ENCODE measurements at places on chromosomes 3 and 15.

DNA sequence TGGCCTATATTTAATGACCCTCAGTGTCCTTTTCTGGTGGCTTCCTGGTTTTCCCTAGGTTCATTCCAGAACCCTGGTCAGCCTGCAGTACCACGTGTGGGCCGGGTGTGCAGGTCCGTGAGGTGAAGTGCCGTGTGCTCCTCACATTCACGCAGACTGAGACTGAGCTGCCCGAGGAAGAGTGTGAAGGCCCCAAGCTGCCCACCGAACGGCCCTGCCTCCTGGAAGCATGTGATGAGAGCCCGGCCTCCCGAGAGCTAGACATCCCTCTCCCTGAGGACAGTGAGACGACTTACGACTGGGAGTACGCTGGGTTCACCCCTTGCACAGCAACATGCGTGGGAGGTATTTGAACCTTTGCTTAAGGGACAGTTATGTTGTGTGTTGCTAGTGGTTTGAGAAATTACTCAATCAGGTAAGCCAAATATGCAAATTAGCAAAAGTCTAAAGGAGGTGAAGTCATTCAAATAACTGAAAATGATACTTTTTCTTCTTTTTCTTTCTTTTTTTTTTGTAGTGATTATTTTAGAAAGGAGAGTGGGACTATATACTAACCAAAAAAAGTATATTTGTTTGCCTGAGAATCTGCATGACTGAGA is 259.2 kb downstream of the ADAMTSL3 start:
- DNase-seq: no peak

GRCh38 chr3:190716211-190716610 is 146.3 kb downstream of the GMNC start:
- DNase-seq: no peak

- DNase-seq: no peak
These were observed 186.3 kb downstream of the SATB1 start for GRCh38 chr3:18238746-18239331.

- no peak for DNase-seq
These were observed 86.3 kb downstream of the TMEM108 start for GRCh38 chr3:133124511-133124910.

GRCh38 chr15:84715441-84716035 is 401 bp downstream of the SEC11A start:
- no peak for DNase-seq

DNA sequence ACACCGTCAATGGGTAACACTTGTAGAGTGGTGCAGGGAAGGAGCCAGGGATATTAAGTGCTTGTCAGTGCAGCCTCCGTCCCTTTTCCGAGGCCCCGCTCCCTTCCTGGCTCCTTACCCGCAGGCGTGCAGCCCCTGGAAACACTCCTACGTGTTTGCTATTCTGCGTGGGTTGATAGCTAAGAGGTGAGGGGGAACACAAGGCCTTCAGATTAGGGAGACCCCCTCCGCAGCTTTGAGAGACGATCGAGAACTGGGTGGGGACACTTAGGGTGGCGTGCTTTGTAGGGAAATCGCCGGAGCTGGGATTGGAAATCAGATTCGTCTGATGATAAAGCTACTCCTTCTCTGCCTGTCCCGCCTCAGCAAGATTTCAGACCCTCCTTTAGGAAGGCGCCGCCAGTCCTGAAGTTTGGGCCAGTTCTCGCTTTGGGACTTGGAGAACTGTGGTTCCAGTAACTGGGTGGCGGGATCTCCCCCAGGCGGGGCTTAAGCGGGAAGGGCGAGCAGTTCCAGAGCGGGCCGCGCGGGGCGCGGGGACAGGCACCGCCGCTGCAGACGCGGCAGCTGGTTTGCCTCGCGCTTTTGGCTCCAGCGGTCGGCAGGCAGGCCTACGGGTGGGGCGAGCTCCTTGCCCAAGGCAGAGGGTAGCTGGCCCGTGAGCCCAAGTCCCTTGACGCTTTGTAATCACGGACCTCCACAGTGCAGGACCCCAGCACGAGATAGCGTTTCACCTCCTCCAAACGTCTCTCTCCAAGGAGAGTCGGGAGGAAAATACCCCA is 8.0 kb upstream of the FAM107A start:
- no peak for DNase-seq

GRCh38 chr3:99505646-99506269 is 132.6 kb upstream of the COL8A1 start:
- DNase-seq: no peak

GRCh38 chr3:16614033-16615031 is 9.1 kb upstream of the DAZL start:
- no peak for DNase-seq

- DNase-seq: no peak
These were observed 56.1 kb downstream of the TAFA4 start for GRCh38 chr3:68876112-68876713.

DNA sequence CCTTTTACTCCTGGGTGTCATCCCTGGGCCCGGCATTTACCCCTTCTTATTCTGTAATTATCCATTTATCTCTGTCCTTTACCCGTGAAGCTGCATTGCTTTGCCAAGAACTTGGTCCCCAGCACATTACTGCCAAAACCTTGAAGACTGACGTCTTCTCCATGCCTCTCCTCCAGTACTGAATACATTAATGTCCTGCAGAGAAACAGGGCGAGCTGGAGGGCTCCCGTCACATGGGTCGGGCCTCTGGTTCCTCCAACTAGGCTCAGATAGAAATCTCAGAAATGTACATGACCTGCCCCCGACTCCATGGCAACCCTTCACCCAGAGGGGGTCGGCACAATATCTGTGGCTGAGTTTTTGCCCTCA is 445 bp downstream of the EFCAB12 start:
- no peak for DNase-seq

GRCh38 chr3:9064850-9065249 is 101.6 kb upstream of the RAD18 start:
- DNase-seq: no peak

- DNase-seq: no peak
These were observed 36.7 kb downstream of the SLC27A2 start for GRCh38 chr15:50218691-50219090.

DNA sequence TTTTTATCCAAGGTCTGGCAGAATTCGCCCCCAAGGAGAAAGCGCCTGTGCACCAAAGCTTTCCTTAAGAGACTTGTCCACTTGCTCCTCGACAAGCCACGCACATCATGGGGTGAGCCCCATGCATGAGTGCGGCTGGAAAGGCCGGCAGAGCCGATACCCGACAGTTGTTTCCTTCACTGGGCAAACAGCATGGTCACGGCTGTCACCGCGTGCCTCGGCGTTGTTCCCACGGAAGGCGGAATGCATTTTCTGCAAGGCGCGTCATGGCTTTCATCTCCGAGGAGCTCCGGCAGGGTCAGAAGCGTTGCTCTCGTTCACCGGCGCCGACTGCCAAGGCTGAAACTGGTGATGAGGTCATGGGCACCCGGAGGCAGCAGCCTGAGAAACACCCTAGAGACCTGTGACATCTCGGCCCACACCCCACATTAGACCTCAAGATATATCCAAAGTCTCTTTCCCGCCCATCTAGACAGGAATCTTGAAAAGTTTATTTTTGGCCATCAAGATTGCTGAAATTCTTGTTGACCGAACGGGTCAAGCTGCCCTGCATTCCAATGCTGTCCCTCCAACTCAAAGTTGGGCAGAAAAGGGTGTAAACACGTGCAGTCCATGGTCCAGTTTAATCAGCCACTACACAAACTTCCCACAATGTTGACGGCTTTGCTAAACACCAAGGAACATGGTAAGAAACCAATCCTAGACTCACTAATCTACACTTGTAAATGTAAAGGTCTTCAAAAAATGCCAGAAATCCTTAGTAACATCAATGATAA is 604 bp upstream of the TJP1 start:
- DNase-seq: no peak

DNA sequence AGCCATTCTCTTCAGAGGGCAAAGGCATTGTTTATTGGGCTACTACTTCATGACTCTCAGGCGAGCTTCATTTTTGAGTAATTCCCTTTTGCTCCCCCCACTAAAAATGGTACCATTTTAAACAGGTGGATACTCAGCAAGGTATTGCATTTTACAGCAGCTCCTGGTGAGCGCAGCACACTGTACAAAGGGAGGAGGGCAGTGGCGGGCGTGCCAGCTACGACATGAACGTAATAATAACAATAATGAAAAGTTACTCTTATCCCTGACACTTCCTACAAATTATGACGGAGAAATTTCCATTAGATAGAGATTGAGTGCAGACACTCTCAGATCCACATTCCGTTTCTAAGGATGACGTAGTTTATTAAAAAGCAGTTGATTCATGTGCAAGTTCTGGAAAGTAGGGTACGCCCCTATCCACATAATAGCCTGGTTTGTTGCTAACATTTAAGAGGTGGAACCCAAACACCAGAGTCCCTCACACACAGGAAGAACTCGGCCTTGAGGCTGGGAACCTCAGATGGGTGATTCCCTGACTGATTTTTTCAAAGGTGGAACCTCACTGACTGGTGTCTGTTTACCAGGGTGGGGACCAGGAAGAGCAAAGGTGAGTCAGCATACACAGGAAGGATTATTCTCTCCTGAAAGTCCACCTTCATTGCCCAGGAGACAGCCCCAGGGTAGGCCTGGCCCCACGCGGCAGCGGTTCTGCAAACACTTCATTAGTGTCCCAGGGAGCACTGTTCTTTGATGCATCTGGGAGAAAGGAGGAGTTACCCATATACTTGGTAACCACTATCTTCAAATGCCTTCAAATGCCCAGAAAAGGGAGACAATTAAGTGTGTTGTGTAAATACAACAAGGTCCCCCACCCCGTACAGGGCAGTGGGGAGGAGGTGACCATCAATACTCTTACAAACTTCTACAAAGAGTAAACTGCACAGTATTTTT is 69.9 kb downstream of the LDHAL6B start:
- no peak for DNase-seq
